ENCODE measurements at places on chromosomes 13 and 19. TPM values are rescaled to one million over a fixed set of nuclear protein-coding genes. Genes with fewer than 3 reads are reported as not detected.

- no peak for DNase-seq
Observed at GRCh38 chr19:55340784-55341147, 1.1 kb downstream of the KMT5C start.

CCL25 gene
- total RNA-seq, result not detected

DNA sequence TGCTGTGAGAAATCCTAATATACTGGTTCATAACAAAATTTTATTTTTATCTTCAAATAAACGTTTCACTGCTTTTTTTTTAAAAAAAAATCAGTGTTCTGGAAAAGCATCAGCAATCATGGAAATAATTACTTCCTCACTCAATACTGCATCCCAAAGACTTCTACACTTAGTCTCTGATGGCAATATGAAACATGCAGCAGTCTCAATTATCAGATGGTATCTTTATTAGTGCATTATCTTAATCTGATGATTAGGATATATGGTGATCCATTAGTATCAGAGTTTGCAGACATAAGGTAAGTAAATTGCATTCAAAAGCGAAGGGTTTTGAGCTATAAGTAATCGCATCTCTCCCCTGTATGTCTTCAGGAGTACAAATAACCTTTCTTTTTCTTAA, 218.3 kb upstream of the EDNRB start:
- no peak for DNase-seq

NKG7 gene
- total RNA-seq, result not detected
